ENCODE measurements at places on chromosomes 2 and 18.

GRCh38 chr18:63894106-63894772 is 6.7 kb downstream of the SERPINB2 start:
- no peak for DNase-seq

DNA sequence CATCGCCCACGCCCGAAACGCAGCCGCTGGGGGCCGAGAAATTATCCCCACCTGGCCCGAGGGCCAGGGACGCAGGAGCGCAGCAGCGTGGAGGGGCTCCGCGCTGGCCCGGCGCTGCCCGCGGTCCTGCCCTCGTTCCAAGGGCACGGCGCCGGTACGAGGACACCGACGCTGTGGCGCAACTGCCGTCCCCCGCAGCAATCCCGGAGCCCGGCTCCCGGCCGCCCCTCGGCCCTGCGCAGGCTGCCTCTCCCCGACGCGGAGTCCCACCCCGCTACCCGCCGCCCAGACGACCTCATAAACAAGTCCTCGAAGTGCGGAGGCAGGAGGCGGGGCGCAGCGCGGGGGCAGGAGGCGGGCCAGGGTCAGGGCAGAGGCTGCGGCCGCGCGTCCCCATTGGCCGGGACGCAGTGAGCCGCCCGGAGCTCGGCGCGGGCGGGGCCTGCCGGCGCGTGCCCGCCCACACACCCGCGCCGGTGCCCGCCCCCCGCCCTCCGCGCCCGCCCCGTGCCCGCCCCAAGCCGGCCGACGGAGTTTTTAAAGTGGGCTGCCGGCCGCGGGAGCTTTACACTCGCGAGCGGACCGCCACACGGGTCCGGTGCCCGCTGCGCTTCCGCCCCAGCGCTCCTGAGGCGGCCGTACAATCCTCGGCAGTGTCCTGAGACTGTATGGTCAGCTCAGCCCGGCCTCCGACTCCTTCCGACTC is at the start of gene EPAS1:
TSS of gene EPAS1 (plus strand) at position 568 of the 706 bp plus-strand sequence. CDS start 505 bp downstream, outside the sequence.
- peak; percentile 74 for DNase-seq

GRCh38 chr18:48742706-48743475 is 204.1 kb downstream of the CTIF start:
- DNase-seq: peak; percentile 90

- DNase-seq: peak; percentile 53
These were observed 54.3 kb upstream of the AGPS start for GRCh38 chr2:177338177-177338721.

DNA sequence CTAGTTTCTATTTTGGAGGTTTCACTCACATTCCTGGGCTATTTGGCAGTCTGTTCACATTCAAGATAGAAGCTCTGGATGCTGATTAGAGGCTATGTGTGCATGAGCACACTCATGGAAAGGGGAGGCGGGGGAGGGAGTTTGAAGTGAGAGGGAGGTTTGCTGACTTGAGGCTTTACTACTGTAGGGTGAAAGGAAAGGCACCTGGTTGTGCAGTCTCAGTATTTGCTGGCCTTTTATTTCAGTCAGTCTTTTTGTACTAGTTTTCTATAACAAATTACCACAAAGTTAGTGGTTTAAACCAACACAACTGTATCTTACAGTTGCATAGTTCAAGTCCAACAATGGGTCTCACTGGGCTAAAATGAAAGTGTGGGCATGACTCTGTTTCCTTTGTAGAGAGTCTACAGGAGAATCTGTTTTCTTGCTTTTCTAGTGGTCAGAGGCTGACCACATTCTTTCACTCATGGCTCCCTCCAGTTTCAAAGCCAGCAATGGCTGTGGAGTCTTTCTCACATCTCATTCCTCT is 47.7 kb upstream of the NR4A2 start:
- peak; percentile 50 for DNase-seq

DNA sequence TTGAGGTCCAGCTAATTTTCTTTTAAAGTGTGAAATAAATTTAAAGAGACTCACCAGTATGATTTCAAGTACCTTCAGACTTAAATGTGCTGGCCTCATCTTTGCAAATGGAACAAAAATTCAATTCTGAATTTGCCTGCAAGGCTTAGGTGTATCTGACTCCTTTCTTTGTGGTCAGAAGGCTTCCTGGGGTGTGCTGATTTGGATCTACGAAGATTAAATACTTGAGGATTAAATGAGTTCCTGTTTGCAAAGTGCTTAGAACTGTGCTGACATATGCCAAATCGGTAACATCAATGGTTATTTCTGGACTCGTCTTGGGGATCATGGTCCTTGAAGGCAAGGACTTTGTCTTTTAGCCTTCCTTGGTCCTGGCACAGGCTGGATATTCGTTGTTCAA is 9.7 kb downstream of the KLHL29 start:
- no peak for DNase-seq

All from fibroblast of the aortic adventitia (primary cell).